Tibial nerve (tissue), 4 donors: ENCODE measurements at places on chromosomes 1 and 21. TPM values are rescaled to one million over a fixed set of nuclear protein-coding genes. Genes with fewer than 3 reads are reported as not detected.

- H3K27ac ChIP-seq = no peak overlapping the region
- no peaks in the 10 kb centered on the region for H3K36me3 ChIP-seq
- no peaks in the 10 kb centered on the region for H3K27me3 ChIP-seq
Measured at GRCh38 chr1:14964711-14965055, 188.9 kb upstream of the TMEM51 start.

DNA sequence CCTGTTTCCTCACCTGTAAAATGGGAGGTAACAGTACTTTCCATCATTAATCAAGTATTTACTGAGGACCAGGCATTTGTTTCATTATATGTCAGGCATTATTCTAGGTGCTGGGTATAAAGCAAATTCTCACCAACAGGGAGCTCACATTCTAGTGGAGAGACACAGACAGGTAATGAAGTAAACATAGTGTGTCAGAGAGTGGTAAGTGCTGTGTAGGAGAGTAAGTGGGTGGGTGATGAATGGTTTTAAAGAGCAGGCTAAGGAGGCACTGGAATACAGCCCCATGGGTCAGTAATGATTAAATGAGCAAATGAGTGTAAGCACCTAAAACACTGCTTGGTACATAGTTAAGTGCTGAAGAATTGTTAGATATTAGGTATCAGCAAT, 60.4 kb downstream of the DNTTIP2 start:
- no peak overlapping the region for H3K4me3 ChIP-seq
- H3K27ac ChIP-seq = no peak overlapping the region
- DNase-seq = no peak
- H3K27me3 ChIP-seq = no peaks in the 10 kb centered on the region

DNA sequence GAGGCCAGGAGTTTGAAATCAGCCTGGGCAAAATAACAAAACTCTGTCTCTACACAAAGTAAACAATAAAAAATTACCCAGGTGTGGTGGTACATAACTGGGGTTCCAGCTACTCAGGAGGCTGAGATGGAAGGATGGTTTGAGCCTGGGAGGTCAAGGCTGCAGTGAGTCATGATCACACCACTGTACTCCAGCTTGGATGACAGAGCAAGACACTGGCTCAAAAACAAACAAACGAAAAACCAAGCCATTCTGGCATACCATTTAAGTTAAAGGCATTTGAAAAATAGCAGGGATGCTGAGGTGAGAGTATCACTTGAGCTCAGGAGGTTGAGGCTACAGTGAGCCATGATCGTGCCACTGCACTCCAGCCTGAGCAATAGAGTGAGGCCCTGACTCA, 5.3 kb upstream of the ALDH9A1 start:
- DNase-seq = no peak
- no peaks in the 10 kb centered on the region for H3K36me3 ChIP-seq
- H3K4me3 ChIP-seq = no peak overlapping the region
- H3K4me1 ChIP-seq = no peaks in the 10 kb centered on the region
- peaks cover 8% of the 10 kb centered on the region for H3K27me3 ChIP-seq
- no peak overlapping the region for H3K27ac ChIP-seq

DNA sequence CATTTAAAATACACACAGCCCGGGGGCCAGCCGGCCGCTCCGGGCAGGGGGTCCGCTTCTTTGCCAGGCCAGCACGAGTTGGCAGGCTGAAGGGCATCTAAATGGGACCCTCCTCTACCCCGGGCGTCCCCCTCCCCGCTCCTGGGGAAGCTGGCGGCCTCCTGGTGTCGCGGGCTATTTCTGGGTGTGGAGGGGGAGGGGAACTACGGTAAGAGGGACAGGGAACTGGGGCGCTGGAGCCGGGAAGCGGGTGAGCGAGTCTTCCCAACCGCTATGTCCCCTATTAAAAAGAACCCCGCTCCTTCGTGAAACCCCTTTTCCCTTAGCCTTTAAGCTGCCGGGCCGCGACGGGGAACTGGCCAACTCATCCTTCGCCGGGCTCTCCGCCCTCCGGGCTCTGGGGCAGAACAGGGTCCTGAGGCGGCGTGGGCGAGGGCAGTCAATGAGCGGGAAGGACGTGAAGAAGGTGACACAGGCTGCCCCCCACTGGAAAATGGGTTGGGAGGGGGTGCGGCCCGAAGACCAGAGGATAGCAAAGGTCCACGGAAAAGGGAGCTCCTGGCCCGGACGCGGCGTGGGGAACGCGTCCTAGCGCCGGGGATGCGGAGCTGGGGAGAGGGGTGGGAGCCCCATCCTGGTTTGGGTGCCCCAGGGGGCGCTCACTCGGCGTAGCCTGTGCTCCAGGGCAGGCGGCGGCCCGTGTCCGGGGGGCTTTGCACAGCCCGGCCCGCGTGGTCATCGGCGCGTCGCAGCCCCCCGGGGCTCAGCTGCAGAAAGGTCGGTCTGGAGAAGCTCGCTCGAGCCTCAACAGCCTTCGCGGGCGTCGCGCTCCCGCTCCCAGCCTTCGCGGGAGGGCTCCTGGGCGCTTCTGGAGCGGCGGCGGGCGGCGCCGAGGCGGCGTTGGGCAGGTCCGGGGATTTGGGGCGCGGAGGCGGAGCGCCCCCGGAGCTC, 544 bp downstream of the PPM1J start:
- H3K4me3 ChIP-seq = peak overlapping the region; percentile 81
- no peaks in the 10 kb centered on the region for H3K4me1 ChIP-seq
- H3K36me3 ChIP-seq = no peaks in the 10 kb centered on the region
- H3K27ac ChIP-seq = peak overlapping the region; percentile 55
- H3K27me3 ChIP-seq = peaks cover 4% of the 10 kb centered on the region

DNA sequence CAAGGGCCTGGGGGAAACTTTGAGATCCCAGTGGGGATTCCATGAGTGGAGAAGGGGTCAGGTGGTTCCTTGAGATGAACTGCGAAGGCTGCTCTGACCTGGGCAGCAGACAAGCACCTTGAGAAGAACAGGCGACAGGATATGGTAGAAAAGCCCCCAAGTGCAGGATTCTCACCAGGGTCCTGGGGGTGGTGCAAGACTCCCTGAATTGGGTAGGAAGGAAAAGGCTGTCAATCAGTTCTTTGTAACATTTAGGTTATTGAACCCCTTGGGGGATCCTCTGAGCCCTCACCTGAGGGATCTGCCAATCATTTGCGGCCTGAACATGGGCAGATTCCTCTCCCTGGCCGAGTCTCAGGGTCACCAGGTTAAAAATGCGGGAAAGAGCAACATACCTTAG, 2.4 kb upstream of the PRAMEF12 start:
- H3K36me3 ChIP-seq = no peaks in the 10 kb centered on the region
- no peaks in the 10 kb centered on the region for H3K4me1 ChIP-seq
- H3K27ac ChIP-seq = no peak overlapping the region
- DNase-seq = no peak

DNA sequence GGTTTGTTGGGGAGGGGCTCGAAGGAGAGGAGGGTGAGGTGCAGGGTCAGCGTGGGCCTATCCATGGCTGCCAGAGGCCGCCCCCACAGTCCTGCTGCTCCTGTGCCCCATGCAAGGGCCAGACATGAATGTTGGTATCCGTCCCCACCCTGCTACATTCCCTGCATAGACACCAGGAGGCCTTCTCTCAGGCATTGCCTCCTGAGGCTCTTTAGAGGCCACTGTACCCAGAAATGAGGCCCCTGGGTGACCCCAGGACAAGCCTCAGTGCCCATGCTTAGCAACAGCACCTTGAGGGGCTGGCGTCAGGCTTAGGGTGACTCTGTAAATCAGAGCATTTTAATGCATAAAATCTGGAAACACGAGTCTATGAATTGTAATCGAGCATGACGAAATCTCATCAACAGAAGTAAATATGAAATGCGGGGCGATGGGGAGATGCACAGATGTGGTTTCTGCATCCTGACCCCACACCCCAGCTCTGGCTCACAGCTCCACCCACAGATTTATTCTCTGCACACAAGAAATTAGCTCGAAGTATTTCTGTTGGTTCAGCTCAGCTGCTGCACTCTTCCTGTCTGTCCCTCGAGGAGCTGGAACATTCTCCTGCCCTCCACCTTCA, 124.0 kb upstream of the CSF3R start:
- H3K27ac ChIP-seq = no peak overlapping the region
- H3K27me3 ChIP-seq = no peaks in the 10 kb centered on the region
- no peaks in the 10 kb centered on the region for H3K36me3 ChIP-seq
- no peak for DNase-seq
- no peak overlapping the region for H3K4me3 ChIP-seq

DNA sequence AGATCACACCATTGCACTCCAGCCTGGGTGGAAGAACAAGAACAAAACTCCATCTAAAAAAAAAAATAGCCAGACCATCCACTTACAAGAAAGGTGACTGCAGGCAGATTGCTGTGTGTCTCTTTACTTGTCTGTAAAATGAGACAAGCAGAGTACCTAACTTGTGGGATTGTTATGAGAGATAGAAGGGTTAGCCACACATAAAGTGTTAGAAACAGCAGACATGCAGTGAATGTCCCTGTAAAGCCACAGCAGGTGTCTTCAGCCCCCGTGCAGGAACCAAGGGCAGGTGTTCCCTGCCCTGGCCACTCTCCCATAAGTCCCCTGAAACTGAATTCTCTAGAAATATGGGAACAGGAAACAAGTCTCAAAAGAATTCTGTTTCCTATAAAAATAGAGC, 40.8 kb upstream of the EFHD2 start:
- no peak overlapping the region for H3K27ac ChIP-seq
- H3K4me1 ChIP-seq = no peaks in the 10 kb centered on the region
- no peaks in the 10 kb centered on the region for H3K27me3 ChIP-seq
- H3K4me3 ChIP-seq = no peak overlapping the region
- no peaks in the 10 kb centered on the region for H3K36me3 ChIP-seq
- DNase-seq = no peak

FALEC gene
- not detected for total RNA-seq

GLIS1 gene
- total RNA-seq = 3.9 TPM

MAEL gene
- total RNA-seq = 0.63 TPM

FCGR3A gene
- 16.7 TPM for total RNA-seq
